Mesenteric fat pad (tissue), 1 donor: ENCODE measurements at places on chromosomes 1 and 21.

GRCh38 chr1:85349224-85349623, 72.8 kb upstream of the BCL10 start:
- no peak for DNase-seq

DNA sequence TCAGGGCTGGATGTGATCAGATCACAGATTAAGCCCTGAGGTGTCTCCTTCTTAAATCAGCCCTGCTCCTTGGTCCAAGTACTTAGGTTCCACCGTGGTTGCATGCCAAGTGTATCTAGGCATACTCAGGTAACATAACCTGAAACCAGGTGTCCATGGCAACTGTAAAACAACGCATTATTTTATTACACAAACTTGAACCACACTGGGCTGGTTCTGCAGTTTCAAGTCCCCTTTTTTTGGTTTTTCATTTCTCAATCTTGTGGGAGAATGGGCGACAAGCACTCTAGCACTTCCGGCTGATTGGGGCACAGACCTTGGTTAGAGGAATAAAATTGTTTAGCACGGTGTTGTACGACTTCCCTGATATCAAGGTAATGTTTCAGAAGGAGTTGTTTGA, 65.2 kb downstream of the GBP6 start:
- no peak for DNase-seq

- no peak for DNase-seq
These were observed 101.4 kb downstream of the PLPPR5 start for GRCh38 chr1:98903261-98903660.

DNA sequence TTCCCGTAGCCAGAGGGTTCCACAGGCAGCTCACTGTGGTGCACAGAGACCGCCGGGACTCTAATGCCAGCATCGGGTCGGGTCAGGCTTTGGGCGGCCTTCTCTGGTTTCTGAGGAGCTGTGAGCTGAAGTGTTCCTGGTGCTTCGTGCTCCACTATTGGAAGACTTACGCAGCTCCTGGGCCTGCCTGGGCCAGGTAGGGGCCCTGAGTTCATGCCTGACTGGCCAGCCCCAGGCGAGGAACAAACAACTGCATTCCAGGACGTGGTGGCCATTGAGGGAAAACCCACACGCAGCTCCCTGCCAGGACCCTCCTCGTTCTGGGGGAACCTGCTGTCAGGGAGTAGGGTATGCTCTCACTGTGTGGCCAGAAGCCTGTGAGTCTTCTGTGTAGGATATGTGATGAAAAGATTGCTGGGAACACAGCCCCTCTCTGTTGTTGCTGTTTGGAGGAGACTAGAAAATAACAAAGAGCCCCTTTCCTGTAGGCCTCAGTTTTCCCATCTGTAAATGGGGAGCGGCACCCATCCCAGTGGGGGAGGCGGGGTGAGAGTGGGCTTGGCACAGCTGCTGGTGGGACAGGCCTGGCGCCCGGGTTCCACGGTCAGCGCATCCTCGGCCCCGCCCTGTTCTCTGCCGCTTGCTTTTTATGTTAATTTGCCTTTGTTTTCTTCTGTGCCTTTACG, 8.4 kb downstream of the RER1 start:
- DNase-seq = no peak

- DNase-seq = no peak
These were observed 1.2 kb downstream of the RSRP1 start for GRCh38 chr1:25245809-25246599.

DNA sequence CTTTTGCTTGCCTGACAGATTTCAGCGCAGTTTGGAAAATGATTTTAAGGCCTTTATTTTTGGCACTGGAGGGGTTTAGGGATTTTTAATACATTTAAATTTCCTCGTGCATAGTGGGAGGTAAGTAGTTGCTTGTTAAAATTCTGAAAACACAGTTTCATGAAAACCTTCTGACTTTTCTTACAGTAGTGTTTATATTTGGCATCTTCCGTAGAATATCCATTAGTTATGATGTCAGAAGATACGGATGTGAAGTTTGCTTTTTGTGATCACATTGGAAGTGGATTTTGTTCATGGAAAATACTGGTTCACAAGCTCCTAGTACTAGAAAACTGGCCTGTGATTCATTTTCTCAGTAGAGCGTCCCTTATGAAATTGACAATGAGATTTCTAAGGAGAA, 1.3 kb downstream of the RABGAP1L start:
- no peak for DNase-seq

- no peak for DNase-seq
These were observed 17.5 kb upstream of the RAB4A start for GRCh38 chr1:229253151-229253974.

- no peak for DNase-seq
These were observed 826 bp downstream of the LAPTM5 start for GRCh38 chr1:30756545-30757351.

DNA sequence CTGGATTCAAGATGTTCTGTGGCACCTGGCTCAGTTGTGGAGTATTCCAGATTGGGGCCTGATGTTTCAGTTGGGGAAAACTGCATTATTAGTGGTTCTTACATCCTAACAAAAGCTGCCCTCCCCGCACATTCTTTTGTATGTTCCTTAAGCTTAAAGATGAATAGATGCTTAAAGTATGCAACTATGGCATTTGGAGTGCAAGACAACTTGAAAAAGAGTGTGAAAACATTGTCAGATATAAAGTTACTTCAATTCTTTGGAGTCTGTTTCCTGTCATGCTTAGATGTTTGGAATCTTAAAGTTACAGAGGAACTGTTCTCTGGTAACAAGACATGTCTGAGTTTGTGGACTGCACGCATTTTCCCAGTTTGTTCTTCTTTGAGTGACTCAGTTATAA, 7.2 kb downstream of the FPGT start:
- DNase-seq = no peak

DNA sequence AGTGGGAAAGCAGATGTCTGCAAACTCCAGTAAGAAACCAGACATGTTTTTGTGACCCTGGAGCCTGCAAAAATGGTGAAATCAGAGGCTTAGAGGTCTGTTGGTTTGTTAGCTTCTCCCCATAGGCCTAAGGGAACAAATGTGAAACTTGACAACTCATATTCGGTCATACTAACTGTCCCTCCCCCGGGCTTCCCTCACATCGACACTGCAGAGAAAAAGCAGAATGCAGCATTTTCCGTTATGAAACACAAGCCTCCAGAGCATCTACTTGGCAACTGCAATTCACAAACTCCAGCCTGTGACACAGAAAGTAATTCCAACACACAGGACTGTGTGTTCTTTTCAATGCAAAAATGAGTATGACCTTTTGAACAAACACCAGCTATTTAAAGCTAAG, 3.7 kb downstream of the KCNA2 start:
- DNase-seq = no peak

DNA sequence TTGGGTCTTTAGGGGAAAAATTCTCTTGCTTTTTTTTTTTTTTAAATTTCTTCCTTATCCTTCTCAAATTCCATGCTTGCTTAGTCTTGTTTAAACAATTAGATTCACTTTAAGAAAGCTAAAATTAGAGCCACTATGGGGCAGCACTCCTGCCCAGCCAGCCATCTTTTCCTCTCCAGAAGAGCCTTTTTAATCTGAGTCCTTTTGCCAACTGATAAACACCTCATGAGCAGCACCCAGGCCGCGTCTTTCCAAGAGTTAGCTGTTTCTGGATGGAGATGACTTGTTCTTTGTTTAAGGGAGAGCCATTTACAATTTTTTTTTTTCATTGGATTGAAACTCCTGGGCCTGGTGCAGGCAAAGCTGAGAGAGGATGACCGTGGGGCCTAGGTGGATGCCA, 53.3 kb upstream of the TSPAN2 start:
- DNase-seq = no peak

DNA sequence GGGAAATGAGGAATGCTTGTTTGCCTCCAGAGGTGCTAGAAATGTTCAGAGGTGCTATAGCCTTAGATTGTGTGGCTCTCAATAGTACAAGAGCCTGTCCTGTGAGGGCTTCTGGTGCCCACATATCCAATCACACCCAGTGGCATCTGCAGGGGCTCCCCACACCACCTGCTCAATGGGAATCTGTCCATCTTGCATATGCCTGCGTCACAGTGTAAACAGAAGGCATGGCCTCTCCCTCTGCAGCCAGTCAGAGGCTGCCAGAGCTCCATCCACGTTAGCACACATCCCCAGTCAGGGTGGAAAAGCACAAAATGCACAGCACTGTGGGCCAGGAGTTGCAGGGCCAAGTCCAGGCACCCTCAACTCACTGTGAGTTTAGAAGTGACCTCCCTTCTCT, 113.6 kb upstream of the GRIK3 start:
- DNase-seq = peak; percentile 37

- no peak for DNase-seq
These were observed 334 bp downstream of the CTH start for GRCh38 chr1:70411360-70411844.

DNA sequence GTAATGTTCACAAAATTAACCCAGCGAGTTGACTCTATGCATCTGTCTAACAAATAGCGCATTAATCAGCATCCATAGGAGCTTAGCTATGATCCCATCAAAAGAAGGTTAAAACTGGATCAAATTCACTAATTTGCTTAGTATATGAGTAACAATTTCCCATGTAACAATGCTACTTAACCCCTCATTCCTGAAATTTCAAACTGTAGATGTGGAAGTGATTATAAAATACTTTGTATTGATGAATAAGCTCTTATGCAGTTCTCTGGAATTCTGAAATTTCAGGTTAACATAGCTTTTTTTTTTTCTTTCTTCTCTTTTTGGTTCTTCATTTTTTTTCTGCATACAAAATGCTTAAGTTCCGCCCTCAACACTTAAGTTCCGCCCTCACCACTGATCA, 1272.7 kb downstream of the KCNT2 start:
- no peak for DNase-seq

DNA sequence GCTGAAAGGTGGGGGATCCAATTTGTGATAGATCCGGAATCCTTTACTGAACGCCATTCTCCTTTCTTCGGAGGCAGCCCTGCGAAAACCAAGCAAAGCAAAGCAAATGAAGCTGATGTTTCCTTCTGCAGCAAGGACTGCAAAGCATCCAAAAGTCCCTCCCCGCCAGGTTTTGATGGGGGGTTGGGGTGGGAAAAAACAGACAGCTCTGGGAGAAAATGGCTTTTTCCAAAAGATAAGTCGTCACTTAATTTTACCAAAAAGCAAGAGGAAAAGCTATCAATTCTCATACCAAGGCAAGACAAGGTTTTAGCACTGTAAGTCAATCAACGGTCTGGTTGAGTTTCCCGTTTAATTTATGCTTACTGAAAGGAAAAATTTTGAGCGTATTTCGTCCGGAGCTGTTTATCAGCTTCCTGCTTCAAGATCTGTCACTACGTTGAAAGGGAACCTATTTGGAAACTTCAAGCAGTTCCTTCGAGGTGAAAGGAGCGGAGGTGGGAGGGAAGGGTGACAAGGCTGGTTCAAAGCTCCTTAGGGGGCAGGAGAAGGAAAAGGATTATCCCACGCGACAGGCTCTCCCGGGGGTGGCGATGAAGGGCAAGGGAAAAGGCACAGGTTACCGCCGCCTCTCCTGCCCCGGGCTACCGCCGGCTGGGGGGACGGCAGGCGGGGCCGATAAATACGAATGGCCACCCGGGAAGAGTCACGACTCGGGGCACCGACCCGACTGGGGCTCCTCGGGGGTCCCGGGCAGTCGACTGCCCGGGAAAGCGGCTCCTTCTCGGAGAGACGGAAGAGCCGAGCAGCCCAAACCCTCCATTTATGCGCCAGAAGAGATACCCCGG, 750 bp downstream of the SYNJ1 start:
- no peak for DNase-seq

DNA sequence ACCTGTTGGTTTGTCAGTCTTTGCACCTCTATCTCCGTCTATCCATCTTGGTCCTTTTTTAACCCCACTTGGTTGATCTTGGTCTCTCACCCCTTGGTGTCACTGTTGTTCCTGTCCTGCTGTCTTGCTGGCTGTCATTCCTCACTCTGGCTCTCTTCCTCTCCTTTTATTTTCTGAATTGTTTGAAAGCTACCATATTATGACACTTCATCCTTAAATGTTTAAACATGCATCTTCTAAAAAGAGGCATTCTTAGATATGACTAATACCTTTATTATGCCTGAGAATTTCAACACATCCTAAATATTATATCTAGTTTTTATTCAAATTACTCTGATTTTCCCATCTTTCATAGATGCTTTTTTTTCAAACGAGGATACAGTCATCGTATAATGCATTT, 37.0 kb downstream of the BACH1 start:
- DNase-seq = no peak

- no peak for DNase-seq
These were observed 41.7 kb downstream of the CD55 start for GRCh38 chr1:207362962-207363860.

GRCh38 chr1:53725238-53725689, 13.7 kb downstream of the GLIS1 start:
- no peak for DNase-seq

DNA sequence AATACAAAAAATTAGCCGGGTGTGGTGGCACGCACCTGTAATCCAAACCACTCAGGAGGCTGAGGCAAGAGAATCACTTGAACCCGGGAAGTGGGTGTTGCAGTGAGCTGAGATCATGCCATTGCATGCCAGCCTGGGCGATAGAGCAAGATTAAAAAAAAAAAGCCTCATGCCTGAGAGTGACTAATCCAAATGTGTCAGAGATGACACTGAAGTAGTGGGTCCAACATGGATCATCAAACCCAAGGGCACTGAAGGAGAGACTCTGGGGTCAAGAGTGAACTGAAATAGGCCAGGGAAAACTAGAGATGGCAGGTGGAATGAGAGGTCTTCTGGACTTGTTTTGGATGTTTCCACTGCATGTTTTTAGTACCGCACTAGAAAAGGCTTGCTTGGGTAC, 10.2 kb upstream of the CACHD1 start:
- no peak for DNase-seq

- no peak for DNase-seq
These were observed 44.0 kb downstream of the ACP6 start for GRCh38 chr1:147626291-147626690.

DNA sequence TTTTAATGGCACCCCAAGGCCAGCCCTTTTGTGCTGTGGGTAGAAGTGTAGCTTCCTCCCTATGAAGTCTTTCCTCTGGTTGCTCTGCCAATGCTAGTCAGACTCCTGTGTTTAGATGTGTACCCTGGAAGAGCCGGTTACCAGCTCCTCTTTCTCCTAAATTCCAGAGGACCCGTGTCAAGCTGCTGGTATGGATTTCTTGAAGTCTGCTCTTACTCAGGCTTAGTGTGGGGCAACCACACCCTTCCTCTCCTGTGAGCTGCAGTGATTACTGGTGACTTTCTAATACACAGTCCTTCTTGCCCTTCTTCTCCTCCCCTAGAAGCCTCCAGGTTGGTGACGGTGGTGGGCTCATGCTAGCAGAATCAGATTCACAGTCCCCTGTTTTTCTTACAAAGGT, 74.1 kb upstream of the AKT3 start:
- DNase-seq = no peak

- DNase-seq = no peak
These were observed 24.3 kb upstream of the CCDC190 start for GRCh38 chr1:162885265-162885664.

GRCh38 chr1:58165073-58165472, 381.5 kb downstream of the OMA1 start:
- DNase-seq = no peak
